ENCODE measurements at places on chromosomes 2 and 18. TPM values are rescaled to one million over a fixed set of nuclear protein-coding genes. Genes with fewer than 3 reads are reported as not detected.

The PSMA8 gene
- not detected for total RNA-seq

The SCN3A gene
- total RNA-seq, result 11.5 TPM

The MYO3B gene
- total RNA-seq, result not detected

The C2orf81 gene
- 0.13 TPM for total RNA-seq

The UGT1A3 gene
- total RNA-seq, result not detected

The IL18RAP gene
- not detected for total RNA-seq

The FSHR gene
- not detected for total RNA-seq

The HOXD10 gene
- total RNA-seq, result 7.8 TPM

The GPR55 gene
- not detected for total RNA-seq

The ERICH2 gene
- not detected for total RNA-seq

The CASP10 gene
- 40.7 TPM for total RNA-seq

The LOXL3 gene
- 2.0 TPM for total RNA-seq

The SMARCAL1 gene
- total RNA-seq, result 15.6 TPM

The SPIRE1 gene
- 16.6 TPM for total RNA-seq

The IL1R2 gene
- 0.76 TPM for total RNA-seq
